Endothelial cell of umbilical vein (primary cell): ENCODE measurements at places on chromosomes 6 and 20. TPM values are rescaled to one million over a fixed set of nuclear protein-coding genes. Genes with fewer than 3 reads are reported as not detected.

- DNase-seq, result no peak
Observed at GRCh38 chr6:106253731-106254130, 71.8 kb downstream of the ATG5 start.

DNA sequence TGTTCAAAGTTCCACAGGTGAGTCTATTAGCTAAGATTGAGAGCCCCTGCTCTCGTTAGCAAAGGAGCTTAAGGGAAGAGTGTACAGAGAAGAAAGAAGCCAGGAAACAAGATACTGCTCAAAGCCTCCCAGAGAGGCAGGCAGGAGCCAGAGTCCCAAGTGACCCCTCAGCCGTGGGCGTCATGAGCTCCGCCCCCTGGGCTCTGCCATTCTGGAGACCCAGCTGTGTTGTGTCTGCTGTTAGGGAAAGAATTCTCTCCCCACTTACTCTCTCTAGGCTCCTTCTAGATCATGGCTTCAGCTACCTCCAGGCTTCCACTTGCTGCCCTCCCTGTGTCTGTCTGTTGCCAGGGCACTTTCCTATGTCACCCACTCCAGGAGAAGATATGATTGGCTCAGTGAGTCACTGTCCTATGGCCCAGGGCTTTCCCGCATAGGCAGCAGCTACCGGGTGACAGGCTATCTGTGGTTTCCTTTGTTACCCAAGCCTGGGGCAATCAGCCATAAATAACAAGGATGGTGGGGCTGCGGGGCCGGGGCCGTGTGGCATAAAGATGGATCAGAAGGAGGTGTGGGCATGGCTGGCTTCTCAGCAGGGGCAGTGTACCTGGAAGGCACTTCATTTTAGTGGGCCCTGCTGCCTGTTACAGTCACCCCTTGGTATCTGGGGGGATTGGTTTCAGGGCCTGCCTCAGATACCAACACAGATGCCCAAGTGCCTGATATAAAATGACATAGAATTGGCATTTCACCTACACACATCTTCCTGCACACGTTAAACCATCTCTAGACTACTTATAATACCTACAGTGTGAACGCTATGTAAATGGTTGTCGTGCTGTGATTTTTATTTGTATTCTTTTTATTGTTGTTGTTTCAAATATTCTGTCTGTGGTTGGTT lies 118.9 kb downstream of the ARMC2 start:
- peak; percentile 28 for DNase-seq

Gene GINS1
- total RNA-seq, result 19.4 and 26.3 TPM in 2 replicates

DNA sequence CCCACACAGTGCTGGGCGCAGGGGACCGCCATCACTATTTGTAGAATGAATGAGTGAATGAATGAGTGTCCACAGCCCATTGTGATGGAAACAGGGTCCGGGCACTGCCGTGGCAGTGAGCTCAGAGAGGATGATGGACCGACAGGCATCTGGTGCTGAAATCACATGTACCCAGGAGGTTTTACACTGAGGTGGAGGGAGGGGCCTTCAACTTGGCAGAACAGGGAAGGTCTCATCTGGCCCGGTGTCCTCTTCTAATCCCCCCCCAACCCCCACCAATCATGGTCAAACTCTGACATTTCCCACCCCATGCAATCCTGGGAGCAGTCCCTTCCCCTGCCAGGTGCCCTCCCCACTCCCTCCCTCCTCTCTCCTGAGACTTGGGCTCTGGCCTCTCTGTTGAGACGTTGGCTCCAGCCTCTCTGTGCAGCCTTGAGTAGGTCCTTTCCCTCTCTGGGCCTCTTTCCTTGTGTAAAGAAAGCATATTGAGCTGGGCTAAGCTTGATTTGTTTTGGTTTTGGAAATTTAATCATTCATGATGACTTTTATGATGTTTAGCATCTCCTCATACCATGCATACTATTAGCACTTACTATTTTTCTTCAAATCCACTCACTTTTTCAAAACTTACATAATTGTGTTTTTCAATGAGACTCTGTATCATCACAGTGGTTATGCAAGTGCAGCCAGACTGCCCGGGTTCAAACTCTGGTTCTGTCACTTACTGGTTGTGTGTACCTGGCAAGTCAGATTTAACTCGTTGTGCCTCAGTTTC lies 10.8 kb downstream of the KIAA1755 start:
- no peak for DNase-seq

GRCh38 chr20:3398681-3399252 lies 8.7 kb downstream of the DNAAF9 start:
- DNase-seq, result no peak

Gene EBF4
- total RNA-seq, result 3.0 and 3.4 TPM in 2 replicates

Gene MCM8
- 13.4 and 14.4 TPM in 2 replicates for total RNA-seq

- DNase-seq, result no peak
Observed at GRCh38 chr6:25046942-25047341, 111.2 kb upstream of the RIPOR2 start.

- peak; percentile 30 for DNase-seq
Observed at GRCh38 chr6:21665392-21666200, 72.0 kb downstream of the SOX4 start.

GRCh38 chr6:51542475-51542874 lies 544.9 kb downstream of the PKHD1 start:
- DNase-seq, result no peak

DNA sequence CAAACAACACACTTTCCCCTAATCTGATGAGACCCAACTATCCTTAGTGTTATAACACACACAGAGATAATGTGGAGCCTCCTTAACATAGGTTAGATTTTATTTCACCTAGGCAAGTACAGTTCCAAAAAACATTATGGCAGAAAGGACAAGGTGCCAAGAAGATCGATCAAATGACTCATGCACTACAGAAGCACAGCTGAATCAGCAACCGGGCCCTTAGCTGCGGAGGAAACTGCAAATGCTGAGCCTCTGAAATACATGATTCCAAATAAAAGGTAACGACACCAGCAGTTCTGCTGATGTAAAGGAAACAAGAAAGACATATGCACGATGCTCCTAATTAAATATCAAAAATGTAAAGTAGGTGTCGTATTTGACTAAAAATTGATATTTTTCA lies 19.9 kb upstream of the MUC21 start:
- no peak for DNase-seq

DNA sequence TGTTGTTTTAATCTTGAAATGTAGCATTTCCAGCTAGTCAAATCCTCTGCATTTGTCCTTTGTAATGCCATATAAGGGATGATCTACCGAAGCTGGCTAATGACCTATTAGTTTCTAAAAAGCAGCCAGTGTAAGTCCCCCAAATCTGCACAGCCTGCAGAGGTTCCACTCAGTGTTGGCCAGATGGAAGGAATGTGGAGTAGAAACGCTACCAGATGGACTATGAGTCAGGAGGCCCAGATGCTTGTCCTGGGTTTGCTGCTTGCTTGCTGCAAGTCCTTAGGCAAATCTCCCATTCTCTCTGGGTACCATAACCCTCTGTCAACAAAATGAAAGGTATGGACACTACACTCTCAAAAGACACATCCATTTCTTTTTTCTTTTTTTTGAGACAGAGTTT lies 149.8 kb downstream of the BTBD9 start:
- no peak for DNase-seq

Gene C6orf163
- total RNA-seq, result 2.2 and 2.5 TPM in 2 replicates

- no peak for DNase-seq
Observed at GRCh38 chr6:143333081-143333480, 117.4 kb downstream of the ADAT2 start.

Gene LGSN
- total RNA-seq, result not detected in 2 replicates

- DNase-seq, result no peak
Observed at GRCh38 chr20:43140726-43141125, 49.0 kb downstream of the PTPRT start.

Gene MLIP
- 11.6 and 14.5 TPM in 2 replicates for total RNA-seq

DNA sequence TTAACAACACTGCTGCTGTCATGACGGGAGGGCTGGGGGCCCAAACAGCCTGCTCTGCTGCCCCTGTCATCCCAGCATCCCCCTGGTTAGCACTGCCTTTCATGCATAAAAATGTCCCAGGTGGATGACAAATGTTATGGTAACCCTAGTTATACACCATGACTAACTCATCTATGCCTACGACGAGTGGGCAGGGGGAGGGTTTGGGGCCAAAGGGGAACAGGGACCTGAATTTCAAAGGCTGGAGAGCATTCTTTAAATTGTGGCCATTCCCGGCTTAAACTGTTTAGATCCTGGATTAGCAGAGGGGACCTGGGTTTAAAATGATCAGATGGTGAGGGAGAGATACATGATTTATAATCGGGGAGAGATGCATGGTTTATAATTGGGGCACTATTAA lies 24.4 kb downstream of the GNAS-AS1 start:
- DNase-seq, result no peak

DNA sequence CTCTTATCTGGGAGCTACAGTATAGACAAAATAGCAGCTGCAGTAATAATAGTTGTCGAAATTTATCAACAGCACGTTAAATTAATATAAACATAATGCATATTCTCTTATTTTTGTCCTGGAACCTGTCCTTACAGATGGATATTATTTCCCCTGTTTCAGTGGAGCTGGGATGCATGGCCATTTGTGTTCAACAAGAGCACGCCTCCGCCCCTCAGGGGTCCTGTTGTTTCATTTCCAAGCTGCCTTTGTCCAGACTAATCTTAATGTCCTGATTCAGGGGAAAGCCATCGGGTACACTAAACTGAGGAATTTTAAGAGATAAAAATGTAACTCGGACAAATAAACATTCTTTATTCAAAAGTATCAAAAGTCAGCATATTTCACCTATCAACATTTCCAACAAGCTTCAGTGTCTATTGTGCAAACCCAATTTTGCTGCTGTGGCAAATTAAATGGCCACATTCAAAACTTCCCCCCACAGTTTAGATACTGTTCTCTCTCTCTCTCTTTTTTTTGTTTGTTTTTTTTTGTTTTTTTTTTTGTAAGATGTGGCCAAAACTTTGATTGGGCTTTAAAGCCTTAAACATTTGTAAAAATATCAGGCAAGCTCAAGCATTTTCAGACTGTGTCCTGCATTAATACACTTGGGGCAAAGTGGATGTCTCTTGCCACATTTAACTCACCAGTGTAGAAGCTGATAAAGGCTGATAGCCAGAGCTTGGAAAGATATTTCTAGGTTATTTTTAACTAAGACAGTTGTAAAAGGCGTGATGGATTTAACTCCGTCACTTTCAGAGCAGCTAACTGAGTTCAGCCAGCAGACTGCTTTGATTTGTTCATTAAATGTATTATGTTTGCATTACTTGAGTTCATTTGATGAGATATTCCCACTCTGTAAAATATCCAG lies 112.5 kb upstream of the QKI start:
- no peak for DNase-seq

Gene DCDC2
- not detected in 2 replicates for total RNA-seq

DNA sequence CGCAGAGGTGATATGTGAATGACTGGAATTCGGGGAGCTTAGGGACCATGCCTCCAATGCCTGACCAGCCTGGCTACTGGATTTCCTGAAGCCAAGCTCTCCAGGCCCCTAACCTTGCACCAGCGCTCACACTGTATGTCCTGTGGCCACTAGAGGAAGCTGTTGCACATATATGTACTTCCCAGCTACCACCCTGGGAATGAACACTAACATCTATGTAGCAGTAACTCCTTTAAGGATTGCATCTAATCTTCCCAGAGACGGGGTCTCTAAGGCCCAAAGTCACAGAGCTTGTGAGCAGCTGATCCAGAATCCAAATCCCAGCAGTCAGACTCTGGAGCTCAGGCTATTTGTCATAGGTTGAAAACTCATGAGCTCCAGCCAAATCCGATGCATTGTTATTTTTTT lies 20.4 kb upstream of the BPIFB1 start:
- peak; percentile 40 for DNase-seq

Gene INSM1
- total RNA-seq, result not detected in 2 replicates

GRCh38 chr6:135168766-135169165 lies 12.3 kb upstream of the MYB start:
- no peak for DNase-seq

GRCh38 chr6:42963855-42964605 lies 3.5 kb downstream of the GNMT start:
- peak; percentile 50 for DNase-seq

DNA sequence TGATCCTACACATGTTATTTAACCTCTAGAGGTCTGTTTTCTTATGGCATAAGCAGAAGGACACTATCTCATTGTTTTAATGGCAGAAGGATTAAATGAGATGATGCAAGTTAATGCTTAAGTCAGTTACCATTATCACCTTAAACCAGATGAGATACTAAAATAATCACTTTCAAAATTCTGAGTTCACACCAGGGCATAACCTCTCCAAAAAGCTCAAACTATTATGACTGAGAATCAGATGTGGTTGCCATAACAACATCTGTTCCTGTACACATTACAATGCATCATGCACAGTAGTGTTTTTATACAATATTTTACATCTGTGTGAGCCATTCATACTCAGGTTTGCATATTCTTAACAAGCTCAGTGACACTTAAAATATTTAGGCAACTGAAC lies 10.2 kb downstream of the ADNP start:
- DNase-seq, result no peak

- DNase-seq, result no peak
Observed at GRCh38 chr6:21102624-21103023, 490.9 kb upstream of the SOX4 start.

GRCh38 chr6:118897386-118897785 lies 3.4 kb downstream of the ASF1A start:
- no peak for DNase-seq

- DNase-seq, result no peak
Observed at GRCh38 chr6:165002866-165003265, 306.5 kb downstream of the C6orf118 start.

GRCh38 chr6:70413992-70414494 lies 735 bp downstream of the FAM135A start:
- DNase-seq, result peak; percentile 38

GRCh38 chr6:80769106-80769505 lies 662.6 kb downstream of the BCKDHB start:
- DNase-seq, result no peak

DNA sequence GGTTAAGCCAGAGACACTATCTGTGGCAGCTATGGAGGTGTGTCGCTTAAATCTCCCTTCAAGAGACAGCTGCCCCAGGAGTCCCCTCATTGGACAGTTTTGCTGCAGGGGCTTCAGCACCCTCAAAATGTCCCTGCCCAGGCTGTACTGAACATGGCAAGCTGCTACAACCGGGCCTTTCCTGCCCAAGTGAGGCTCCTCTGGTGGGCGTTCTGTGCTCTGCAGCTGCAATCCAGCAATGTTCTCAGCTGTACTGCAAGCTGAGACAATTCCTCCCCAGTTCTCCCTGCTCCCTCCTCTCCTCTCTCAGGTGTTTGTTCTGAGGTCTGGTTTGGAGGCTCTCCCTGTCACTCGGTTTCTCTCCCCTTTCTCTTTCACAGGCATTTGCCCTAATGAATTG lies 190.8 kb upstream of the LAMP5 start:
- DNase-seq, result no peak

DNA sequence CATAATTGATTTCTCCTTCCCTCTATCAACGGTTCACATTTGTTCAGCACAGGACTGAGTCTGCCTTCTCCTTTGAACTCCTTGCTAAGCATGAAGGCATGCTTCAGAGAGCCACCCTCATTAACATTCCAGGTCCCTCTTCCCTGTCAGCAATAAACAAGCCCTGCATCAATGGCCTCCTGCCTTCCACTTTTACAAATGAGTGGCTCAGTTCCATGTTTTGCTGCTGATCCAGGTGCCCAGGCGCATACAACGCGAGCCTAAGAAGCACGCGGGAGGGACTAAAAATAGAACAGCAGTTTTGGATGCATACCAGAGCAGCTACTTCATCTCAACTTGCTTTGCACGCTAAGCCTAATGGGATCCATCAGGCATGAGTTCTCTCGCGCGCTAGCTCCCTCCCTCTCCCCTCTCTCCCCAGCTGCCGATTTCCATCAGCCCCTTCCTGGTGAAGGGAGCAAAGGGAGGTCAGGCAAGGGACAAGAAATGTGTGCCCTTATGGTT lies 53.4 kb downstream of the TRAF3IP2 start:
- DNase-seq, result peak; percentile 89

Gene OR14J1
- total RNA-seq, result not detected in 2 replicates

GRCh38 chr6:38034274-38034914 lies 214.9 kb downstream of the ZFAND3 start:
- DNase-seq, result peak; percentile 49

Gene GPX5
- not detected in 2 replicates for total RNA-seq

- peak; percentile 28 for DNase-seq
Observed at GRCh38 chr20:44594730-44595129, 12.4 kb downstream of the PKIG start.
